ENCODE measurements at places on chromosomes 16 and 17.

DNA sequence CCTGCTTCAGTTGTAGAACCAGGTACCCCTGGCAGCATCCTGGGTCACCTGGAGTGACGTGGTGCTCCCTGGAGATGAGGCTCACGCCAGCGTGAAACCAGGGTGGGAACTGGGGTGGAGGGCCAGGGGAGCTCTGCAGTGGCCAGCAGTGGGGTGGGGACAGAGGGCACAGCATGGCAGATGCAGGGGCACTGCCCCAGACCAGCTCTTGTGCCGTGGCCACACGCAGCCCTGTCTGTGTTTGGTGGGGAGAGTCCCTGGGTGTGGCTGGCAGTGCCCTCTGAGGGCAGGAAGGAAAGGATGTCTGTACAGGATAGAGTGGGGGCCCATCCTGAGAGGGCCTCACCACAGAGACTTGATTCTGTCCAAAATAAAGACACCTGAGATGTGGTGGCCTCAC, 24.5 kb downstream of the ZNF750 start:
- no peak for DNase-seq

DNA sequence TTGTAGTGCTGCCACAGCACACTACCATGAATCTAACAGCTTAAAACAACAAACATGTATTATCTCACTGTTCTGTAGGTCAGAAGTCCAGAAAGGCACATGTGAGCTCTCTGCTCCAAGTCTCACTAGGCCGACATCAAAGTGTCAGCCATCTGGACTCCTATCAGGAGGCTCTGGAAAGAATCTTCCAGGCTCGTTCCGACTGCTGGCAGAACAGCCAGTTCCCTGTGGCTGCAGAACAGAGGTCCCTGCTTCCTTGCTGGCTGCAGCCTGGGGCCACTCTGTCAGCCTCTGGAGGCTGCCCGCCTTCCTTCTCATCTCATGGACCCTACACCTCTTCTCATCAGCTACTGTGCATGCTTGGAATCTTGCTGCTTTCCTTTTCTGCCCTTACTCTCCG, 168.9 kb downstream of the CBLN1 start:
- no peak for DNase-seq

DNA sequence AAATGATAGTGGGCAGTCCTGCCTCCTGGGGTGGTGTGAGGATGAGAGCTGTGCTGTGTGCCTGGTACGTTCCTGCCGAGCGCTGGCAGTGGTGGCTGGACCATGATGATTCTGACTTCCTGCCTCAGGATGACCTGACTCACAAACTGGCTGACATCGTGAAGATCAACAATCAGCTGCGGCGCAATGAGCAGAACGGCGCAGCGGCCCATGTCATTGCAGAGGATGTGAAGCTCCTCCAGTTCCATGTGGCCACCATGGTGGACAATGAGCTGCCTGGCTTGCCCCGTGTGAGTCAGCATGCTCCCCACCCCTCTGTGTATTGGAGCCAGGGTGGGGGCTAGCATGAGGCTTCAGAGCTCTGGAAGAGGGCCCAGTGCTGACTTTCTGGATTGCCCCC, 13.1 kb downstream of the POLR2A start:
- DNase-seq, result no peak

DNA sequence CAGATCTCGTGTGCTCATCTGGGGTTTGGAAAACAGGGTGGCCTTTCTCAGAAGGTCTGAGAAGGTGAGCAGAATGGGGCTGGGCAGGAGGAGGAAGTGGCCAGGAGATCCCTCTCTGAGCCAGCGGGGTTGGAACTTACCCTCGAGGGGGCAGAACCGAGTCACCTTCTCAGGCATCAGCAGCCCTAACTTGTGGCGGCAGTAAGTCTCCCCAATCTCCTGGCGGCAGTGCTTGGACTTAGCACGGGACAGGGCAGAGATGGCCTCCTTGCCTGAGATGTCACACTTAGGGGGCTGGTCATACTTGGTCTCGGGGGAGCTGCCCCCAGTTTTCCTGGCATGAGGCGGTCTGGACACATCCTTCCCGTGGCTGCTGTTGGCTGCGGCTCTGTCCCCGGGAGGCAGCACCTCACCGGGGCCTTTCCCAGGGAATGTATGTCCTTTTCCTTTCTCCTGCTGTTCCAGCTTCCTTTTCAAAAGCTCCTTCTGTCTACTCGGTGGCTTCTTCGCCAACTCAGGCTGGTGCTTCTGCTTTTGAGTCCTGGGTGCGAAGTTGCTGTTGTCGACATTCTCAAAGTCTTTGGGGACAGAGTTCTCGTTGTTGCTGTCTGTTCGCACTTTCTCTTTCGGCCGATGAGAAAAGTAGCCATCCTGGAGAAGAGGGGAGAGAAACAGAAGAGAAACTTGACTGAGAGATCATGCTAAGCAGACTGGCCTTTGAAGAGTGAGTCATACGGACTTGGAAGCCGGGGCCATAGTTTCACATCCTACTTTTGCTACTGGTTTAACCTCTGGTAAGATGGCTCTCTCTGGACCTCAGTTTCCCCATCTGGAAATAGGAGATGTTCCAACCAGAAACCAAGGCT, 211.7 kb downstream of the XYLT1 start:
- no peak for DNase-seq

DNA sequence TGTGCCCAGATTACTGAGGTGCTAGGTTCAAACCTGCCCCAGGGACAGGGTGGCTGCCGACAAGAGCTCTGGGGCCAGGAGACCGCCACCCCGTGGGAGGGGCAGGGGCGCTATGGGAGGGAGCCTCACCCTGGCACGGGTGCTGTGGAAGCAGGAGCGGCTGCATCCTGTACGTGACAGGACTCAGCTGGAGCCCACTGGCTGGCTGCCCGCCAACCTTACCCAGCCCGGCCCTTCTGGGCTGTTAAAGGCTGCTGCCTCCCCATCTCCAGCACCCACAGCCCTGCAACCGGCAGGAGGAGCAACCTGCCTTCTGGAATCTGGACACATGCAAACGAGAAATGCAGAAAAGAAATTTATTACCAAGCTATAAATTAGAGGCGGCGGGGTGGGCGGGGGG, 11.2 kb downstream of the PAM16 start:
- DNase-seq, result no peak

GRCh38 chr17:6501359-6501758, 55.0 kb downstream of the PITPNM3 start:
- DNase-seq, result no peak

DNA sequence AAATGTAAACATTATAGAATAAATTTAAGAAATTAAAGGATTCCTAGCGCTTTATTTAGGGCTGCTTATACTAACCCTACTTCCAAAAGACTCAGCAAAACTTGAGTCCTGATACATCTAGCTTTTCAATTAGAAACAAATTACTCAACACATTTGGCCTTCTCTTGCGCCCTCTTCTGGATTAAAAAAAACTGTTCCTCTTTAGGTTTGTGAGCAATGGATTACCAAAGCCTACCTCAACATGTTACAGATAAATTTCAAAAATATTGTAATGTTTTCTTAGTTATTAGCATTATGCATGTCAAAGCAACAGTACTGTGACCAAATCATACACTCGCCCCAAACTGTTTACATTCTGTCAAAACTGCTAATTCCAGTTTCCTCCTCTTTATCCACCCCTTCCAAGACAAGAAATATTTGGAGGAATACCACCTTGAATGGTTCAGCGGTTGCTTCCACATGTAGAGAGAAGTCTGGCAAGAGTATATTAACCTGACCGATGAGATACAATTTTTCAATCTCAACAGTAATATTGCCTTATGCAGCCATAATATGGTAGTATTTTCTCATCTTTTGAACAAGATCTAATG, 2.7 kb downstream of the NUFIP2 start:
- no peak for DNase-seq

DNA sequence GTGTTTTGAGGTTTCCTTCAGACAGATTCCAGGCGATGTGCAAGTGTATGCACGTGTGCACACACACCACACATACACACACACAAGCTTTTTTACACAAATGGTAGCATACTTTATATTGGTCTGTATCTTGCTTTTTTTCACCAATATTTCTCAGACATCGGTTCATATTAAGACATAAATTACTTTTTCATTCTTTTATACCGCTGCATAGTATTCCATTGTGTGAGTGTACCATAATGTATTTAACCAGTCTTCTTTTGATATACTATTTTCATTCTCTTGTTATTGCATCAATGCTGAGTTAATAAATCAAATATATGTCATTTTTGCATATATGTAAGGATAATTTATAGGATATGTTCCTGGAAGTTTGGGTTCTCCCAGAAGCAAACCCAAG, 22.4 kb upstream of the ITGAX start:
- DNase-seq, result no peak

- peak; percentile 10 for DNase-seq
These were observed 10.1 kb upstream of the SLC16A5 start for GRCh38 chr17:75077496-75078283.

Data from stimulated activated CD8-positive, alpha-beta memory T cell treated with anti-CD3 and anti-CD28 coated beads, Interleukin-4, amount 100 ng/mL, for 1 hour (primary cell).